Daoy (cell line): ENCODE measurements at places on chromosomes 13 and 19.

DNA sequence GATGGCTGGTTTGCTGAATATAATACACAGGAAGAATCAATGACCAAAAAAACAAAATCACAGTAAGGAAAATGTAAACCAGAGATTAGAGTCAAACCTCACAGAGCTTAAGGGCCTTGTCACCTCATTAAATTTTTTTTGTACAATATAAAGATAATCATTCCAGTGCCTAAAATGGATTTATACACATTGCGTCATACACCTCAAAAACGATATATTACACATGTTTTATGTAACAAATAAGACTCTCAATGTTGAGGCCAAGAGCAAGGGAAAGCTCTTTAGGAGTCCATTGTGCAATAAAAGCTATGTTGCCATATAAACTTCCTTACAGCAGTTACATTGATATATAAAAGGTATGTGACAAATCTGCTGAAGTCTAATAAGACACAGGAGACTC lies 856.7 kb upstream of the SLITRK1 start:
- no peak for DNase-seq

DNA sequence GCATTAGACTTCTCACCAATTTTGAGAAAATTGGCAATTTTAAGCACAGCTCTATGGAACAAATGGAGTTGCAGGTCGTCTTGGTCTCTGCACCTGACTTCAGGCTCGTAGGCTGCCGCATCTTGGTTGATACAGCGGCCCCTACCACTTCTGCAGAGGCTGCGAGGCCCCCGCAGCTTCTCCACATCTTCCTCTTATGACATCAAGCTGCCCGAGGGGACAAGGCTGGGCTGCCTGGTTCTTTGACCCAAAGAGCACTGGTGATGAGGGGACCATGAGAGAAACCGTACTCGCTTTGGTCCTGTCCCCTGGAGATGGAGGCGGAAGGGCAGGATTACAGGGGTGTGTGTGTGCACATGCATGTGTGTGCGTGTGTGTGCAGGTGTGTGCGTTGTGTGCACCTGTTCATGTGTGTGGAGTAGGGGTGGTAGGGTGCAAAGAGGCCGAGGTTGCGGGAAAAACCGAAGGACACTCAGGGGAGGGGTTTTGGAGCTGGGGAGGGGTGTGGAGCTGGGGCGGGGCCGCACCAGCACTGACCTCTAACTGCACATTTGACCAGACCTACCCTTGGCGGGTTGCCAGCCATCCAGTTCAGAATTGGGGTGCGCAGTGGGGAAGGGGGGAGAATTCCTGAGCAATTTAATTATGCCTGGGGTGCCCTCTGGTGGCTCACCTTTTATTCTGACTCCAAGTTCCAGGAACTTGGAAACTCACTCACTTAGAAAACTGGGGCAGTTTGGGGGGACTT lies 65.1 kb upstream of the ARHGEF7 start:
- DNase-seq, result no peak

DNA sequence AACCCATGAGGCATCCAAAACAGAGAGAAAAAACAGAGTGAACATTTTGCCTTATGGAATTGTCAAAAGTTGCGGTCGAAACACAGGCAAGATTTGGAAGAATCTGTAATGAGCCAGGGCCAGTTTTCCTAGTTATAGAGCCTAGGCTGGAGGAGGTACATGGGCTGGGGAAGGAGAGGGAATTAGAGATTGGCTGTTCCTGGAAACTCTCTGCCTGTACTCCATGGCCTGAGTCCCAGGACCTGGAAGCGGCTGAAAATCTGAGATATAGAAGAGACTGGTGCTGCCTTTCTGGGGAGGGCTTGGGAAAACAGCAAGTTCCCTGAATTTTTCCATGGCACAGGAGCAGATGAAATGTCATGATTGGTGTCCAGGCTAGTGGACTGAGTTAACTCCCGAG lies 122.8 kb upstream of the KLF12 start:
- DNase-seq, result no peak

GRCh38 chr19:1794424-1795172 lies 17.5 kb downstream of the ATP8B3 start:
- DNase-seq, result peak; percentile 42

- peak; percentile 57 for DNase-seq
Measured at GRCh38 chr13:23617551-23618024, 47.4 kb downstream of the TNFRSF19 start.

DNA sequence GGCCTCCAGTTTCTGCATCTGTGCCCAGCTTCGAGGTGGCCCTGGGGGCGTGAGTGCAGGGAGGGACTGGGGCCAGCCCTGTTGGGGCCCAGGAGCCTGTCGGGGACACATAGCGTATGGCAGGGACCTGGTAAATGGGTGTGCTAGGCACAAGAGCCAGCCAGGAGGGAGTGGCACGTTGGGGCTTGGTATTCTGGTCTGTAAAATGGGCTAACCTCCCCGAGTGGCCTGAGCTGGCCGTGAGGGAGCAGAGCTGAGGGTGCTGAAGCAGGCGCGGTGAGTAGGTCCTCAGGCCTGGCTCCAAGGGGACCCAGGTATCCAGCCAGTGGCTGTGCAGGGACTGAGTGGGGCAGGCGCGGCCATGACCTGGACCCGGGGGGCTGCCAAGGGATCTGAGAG lies 4.3 kb downstream of the PTOV1 start:
- no peak for DNase-seq

GRCh38 chr13:48400090-48400694 lies 12.7 kb downstream of the LPAR6 start:
- no peak for DNase-seq

DNA sequence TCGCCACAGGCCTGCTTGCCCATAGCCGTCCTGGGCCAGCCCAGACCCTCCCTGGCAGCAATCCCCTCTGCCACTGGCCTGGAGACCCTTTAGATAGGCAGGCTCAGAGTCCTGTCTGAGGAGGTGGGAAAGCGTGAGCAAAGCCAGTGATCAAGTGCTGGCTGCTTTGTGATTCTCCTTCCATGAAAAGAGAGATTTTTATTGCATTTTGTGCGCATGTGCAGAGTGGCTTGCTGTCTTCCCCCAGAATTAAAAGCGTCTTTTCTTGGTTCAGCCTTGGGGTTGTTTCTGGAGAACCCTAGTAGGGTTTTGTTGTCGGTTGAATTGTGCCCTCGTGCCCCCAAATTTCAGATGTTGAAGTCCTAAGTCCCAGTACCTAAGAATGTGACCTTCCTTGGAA lies 44.9 kb upstream of the DCT start:
- DNase-seq, result no peak

DNA sequence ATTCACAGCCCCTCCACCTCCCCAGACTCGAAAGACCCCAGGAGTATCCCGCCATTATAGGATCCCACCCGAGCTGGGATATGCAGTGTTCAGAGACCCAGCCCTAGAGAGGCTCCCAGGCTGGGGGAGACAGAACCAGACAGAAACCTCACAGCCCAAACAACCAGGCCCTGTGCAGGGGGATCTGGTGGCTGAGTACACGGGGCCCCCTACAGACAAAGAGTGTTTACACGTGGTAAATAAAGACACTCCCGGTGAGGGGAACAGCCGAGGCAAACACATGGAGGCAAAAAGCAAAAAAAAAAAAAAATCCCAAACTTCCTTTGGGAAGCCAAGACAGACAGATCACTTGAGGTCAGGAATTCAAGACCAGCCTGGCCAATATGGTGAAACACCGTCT lies 25.1 kb downstream of the TINCR start:
- DNase-seq, result no peak

- no peak for DNase-seq
Measured at GRCh38 chr13:83377491-83377890, 504.8 kb downstream of the SLITRK1 start.
